MCF 10A (cell line): ENCODE measurements at places on chromosomes 6 and 20. TPM values are rescaled to one million over a fixed set of nuclear protein-coding genes. Genes with fewer than 3 reads are reported as not detected.

Gene CLVS2
- total RNA-seq = not detected in 2 replicates

Gene OPRL1
- total RNA-seq = 0.12 and 0.15 TPM in 2 replicates

Gene ZSCAN9
- total RNA-seq = 13.7 and 15.6 TPM in 2 replicates

Gene SLC44A4
- not detected in 2 replicates for total RNA-seq

Gene TRIM10
- not detected in 2 replicates for total RNA-seq

Gene ARMH2
- not detected in 2 replicates for total RNA-seq

Gene ISM1
- total RNA-seq = 1.0 and 1.3 TPM in 2 replicates

Gene MYB
- total RNA-seq = not detected in 2 replicates

Gene PNPLA1
- total RNA-seq = 0.27 TPM in 1 of 2 replicates, not detected in the other

Gene SLC22A23
- 11.5 and 11.9 TPM in 2 replicates for total RNA-seq

Gene AMD1
- 77.8 and 121 TPM in 2 replicates for total RNA-seq
